ENCODE measurements at places on chromosomes 7 and 10.
A peak's percentile ranks its signal among the peaks of the same experiment; 100 is the strongest.

DNA sequence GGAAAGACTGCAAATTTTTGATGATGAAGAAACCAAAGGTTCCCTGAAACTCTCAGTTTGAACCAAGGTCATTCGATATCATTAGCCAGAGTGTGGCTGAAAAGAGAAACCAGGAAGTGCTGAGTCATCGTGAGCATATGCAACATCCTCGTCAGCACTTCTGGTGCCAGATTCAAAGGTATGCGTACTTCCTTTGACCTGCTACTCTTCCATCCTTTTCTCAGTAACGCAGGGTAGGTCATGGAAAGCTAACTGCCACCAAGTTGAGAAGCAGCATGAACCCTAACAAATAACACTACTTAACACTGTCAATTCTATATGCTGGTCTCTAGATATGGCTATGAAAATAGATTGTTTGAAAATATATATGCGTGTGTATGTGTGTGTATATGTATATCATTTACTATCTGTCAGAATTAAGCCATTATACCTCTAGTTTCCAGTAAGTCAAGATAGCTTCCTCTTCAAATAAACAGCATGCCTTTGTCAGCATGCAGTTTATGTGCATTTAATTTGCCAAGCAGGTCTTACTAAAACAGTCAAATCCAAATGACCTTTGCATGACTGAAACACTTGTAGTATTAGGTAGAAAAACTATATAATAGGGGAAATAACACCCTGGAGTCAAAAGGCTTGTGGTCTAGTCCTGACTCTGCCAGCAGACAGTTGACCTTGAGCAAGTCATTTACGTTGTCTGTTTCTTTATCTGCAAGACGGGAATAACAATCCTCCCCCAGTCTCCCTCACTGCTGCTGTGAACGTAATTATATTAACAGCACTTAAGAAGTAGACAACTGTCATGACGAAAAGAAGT lies 26.4 kb downstream of the CDK6 start:
- DNase-seq = peak; percentile 98

GRCh38 chr10:33547976-33548375 lies 213.5 kb upstream of the NRP1 start:
- no peak for DNase-seq

DNA sequence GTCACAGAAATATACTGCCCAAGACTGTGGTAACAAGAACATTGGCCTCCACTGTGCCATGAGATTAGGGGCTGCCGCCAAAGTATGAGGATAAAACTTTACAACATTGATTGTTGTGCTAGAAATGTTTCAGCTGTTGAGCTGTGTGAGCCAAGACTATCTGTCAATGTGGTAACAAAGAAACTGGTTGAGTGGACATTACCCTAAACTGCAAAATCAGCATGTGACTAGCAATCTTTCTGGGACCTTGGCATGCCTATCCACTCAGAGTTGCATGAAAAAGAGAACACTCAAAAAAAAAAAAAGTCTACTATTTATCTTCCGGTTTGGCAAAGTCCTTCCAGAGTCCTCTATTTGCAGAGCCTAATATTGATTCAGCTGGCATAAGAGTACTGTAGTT lies 605.6 kb upstream of the CNTNAP2 start:
- DNase-seq = no peak

DNA sequence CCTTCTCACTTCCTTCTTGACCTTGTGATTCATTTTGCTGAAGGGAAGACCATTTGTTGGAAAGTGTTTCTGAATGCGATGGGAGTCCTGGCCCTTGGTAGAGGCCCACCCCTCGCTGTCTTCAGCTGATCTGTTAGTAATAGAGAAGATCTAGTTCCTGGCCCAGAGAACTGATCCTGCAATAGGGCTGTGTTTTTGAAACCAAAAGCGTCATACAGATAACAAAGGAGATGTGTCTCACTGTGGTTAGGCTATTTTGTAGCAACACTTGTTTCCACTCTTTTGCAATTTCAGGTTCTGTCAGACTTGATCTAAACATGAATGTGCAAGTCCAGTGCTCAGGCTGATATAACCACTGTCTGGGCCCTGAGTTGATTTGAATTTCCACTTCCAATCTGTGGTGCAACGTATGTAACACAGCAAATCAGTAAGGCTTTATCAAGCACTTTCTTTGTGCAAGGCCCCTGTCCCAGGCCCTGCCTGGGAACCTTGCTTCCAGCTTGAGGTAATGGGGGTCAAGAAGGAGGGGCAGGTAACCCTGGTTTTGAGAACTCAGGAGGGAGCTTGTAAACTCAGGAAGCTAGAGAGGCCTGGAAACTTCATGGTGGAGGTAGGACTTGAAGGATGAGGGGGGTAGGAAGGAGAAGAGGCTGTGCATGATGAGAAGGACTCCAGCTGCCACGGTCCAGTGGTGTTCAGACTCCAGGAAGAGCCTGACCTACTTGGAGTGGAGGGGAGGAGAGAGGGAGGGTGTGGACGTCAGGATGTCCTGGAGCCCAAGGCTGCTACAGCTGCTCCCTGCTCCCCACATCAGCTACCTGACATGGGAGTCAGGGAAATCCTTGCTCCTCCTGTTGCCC lies 42.2 kb upstream of the SRGN start:
- peak; percentile 89 for DNase-seq
